Astrocyte (in vitro differentiated cells and primary cell): ENCODE measurements at places on chromosomes 1 and 21. TPM values are rescaled to one million over a fixed set of nuclear protein-coding genes. Genes with fewer than 3 reads are reported as not detected.
A peak's percentile ranks its signal among the peaks of the same experiment; 100 is the strongest.

SPRR2E gene
- not detected in 2 replicates for total RNA-seq

MEGF6 gene
- 10.9 and 14.8 TPM in 2 replicates for total RNA-seq

TMEM82 gene
- not detected in 2 replicates for total RNA-seq

LORICRIN gene
- total RNA-seq: not detected in 2 replicates

DRAXIN gene
- total RNA-seq: 0.79 and 1.7 TPM in 2 replicates

C1orf185 gene
- not detected in 2 replicates for total RNA-seq

DSCAM gene
- total RNA-seq: 0.17 and 0.18 TPM in 2 replicates

CELA3A gene
- total RNA-seq: not detected in 2 replicates

KCNK1 gene
- 5.7 and 6.0 TPM in 2 replicates for total RNA-seq

LCE6A gene
- not detected in 2 replicates for total RNA-seq

NBPF20 gene
- 1.2 and 3.0 TPM in 2 replicates for total RNA-seq

EXO5 gene
- total RNA-seq: 6.5 and 6.8 TPM in 2 replicates

- no peak overlapping the region for H3K27ac ChIP-seq
- H3K36me3 ChIP-seq: no peaks in the 10 kb centered on the region
- H3K4me3 ChIP-seq: no peak overlapping the region
- H3K27me3 ChIP-seq: no peaks in the 10 kb centered on the region
- no peak for DNase-seq
These were observed 62.5 kb downstream of the PEX14 start for GRCh38 chr1:10537082-10537766.

GRCh38 chr1:85134583-85135391 is 66.0 kb downstream of the SYDE2 start:
- no peak for DNase-seq
- no peaks in the 10 kb centered on the region for H3K27me3 ChIP-seq
- H3K27ac ChIP-seq: no peak overlapping the region
- no peaks in the 10 kb centered on the region for H3K36me3 ChIP-seq
- no peaks in the 10 kb centered on the region for H3K4me1 ChIP-seq
- H3K4me3 ChIP-seq: no peak overlapping the region

GRCh38 chr1:53585565-53585964 is 126.4 kb downstream of the DMRTB1 start:
- H3K27me3 ChIP-seq: no peaks in the 10 kb centered on the region
- H3K36me3 ChIP-seq: no peaks in the 10 kb centered on the region
- H3K27ac ChIP-seq: no peak overlapping the region
- no peaks in the 10 kb centered on the region for H3K4me1 ChIP-seq
- no peak overlapping the region for H3K4me3 ChIP-seq

DNA sequence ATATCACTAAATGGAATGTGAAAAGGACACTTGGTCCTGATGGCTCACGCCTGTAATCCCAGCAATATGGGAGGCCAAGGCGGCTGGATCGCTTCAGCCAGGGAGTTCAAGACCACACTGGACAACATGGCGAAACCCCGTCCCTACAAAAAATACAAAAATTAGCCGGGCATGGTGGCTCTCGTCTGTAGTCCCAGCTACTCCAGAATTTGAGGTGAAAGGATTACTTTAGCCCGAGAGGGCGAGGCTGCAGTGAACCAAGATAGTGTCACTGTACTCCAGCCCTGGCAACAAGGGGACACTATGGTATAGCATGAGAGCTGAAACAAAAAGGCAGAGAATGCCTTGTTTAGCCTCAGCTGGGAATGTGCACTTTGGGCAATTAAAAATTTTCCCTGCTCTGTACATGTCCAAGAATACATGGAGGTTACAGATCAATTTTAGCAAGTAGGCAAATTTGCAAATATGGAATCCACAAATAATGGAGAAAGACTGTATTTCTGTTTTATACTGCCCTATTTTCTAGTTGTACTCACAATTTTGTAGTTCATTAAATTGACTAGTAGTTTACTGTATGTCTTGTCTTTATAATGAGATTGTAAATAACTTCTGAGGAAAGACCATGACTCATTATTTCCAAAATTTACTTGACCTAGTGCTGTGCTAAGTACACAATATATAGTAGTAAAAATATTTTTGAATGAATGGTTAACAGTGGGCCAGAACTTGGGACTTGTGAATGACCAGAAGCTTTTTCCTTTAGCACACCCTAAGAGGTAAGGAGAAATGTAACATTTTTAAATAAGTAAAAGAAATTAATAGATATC is 2.0 kb upstream of the ANGEL2 start:
- H3K27ac ChIP-seq: no peak overlapping the region
- H3K27me3 ChIP-seq: no peaks in the 10 kb centered on the region
- DNase-seq: no peak
- no peaks in the 10 kb centered on the region for H3K4me1 ChIP-seq
- H3K36me3 ChIP-seq: no peaks in the 10 kb centered on the region
- H3K4me3 ChIP-seq: no peak overlapping the region

DNA sequence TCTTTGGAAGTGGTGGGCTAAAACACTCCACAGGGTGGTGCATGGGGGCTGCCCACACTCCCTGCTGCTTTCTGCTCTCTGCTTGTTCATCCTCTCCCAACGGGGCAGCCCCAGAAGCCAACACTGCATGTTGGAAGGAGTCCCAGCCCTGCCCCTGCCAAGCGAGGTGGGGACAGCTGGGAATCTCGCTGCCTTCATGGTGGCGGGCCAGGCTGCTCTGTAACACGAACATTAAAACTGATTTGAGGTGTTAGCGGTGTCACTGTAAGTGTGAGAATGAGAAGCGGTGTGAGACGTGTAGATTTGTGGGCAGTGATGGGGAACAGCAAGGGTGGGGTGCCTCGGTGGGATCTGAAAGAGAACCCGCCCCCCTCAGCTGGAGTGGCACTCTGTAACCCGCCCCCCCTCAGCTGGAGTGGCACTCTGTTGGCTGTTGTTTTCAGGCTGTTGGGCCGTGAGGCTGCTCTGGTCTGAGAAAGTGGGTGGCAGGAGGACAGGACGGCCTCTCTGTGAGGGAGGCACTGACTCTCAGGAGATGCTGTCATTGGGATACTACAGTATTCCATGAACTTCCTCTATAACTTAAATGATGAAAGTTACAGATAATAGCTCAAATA is 80.9 kb downstream of the PCBP3 start:
- peaks cover 4% of the 10 kb centered on the region for H3K4me1 ChIP-seq
- H3K27ac ChIP-seq: no peak overlapping the region
- no peaks in the 10 kb centered on the region for H3K36me3 ChIP-seq
- H3K27me3 ChIP-seq: no peaks in the 10 kb centered on the region
- no peak overlapping the region for H3K4me3 ChIP-seq

- H3K27me3 ChIP-seq: no peaks in the 10 kb centered on the region
- DNase-seq: no peak
- peaks cover 7% of the 10 kb centered on the region for H3K4me1 ChIP-seq
- H3K4me3 ChIP-seq: no peak overlapping the region
These were observed 3.0 kb downstream of the RBBP5 start for GRCh38 chr1:205118752-205119151.

- DNase-seq: no peak
- no peaks in the 10 kb centered on the region for H3K36me3 ChIP-seq
- no peak overlapping the region for H3K4me3 ChIP-seq
- no peak overlapping the region for H3K27ac ChIP-seq
These were observed 495.7 kb upstream of the TMPRSS15 start for GRCh38 chr21:18899261-18899660.

DNA sequence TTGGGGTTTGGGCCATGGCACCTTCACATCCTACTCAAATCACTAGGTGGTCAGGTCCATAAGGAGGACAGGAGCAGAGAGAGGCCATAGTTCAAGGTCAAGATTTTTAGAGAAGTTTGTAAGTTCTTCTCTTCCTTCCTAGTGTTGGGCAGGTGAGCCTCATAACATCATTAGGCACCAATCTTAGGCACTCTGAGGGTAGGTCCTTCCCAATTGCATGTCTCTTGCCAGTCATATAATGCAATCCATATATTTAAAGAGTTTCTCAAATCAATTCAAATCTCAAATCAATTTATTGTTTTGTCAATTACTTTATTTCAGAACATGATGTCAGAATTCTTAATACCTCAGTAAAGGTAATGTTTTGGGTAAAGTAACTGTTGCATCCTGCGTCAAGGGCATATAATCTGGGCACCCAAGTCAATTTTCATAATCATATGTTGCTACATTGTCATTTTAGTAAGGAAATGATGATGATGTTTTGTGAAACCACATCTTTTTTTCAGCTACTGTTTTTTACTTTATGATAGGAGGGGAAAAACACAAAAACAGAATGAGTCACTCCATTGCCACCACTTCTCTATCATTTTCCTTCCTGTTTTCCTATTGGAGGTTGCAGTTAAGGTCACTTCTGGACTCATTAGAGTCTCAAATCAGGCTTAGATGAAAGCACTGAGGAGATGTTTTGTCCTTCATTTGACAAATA is 122.7 kb downstream of the UCHL5 start:
- no peaks in the 10 kb centered on the region for H3K27me3 ChIP-seq
- H3K4me3 ChIP-seq: no peak overlapping the region
- H3K27ac ChIP-seq: no peak overlapping the region
- no peaks in the 10 kb centered on the region for H3K4me1 ChIP-seq

DNA sequence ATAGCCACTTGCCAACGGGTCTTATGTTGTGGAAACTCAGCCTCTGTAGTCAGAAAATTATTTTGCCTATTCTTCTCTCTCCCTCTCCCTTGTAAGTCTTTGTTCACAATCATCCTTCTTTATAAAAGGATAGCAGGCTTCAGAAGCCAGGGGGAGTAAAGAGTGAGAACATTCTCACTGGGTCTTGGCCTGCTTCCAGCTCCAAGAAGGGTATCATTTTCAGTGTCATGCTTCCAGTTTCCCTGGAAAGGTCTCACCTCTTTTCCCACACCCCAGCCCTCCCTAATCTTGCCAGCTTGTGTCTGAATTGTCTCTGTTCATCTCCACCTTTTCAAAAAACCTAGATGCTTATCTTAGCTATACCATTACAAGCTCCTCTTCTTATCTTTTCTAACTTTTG is 346.2 kb upstream of the LRRC7 start:
- H3K4me3 ChIP-seq: no peak overlapping the region
- H3K36me3 ChIP-seq: no peaks in the 10 kb centered on the region
- no peaks in the 10 kb centered on the region for H3K4me1 ChIP-seq
- H3K27ac ChIP-seq: no peak overlapping the region
- no peaks in the 10 kb centered on the region for H3K27me3 ChIP-seq

GRCh38 chr1:209621286-209621685 is 30.9 kb downstream of the LAMB3 start:
- H3K4me1 ChIP-seq: peaks cover 8% of the 10 kb centered on the region
- no peak overlapping the region for H3K27ac ChIP-seq
- no peak for DNase-seq
- H3K36me3 ChIP-seq: no peaks in the 10 kb centered on the region
- no peaks in the 10 kb centered on the region for H3K27me3 ChIP-seq
- no peak overlapping the region for H3K4me3 ChIP-seq

DNA sequence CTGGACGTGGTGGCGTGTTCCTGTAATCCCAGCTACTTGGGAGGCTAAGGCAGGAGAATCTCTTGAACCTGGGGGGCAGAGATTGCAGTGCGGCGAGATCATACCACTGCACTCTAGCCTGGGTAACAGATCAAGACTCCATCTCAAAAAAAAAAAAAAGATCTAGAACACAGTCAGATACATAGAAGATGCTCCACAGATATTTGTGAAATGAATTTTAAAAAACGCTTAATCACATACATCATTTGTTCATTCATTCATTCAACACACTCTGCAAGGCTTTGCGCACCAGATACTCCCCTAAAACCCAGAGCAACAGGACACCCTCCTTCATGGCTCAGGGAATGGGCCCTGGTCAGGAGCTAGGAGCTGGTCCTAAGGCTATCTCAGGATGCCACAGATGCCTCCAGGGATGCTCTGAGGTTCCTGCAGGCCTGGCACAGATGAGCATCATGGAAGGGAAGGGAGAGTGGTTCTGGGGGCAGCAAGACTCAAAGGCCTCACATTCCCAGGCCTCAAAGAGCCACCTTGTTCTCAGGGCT is 6.4 kb downstream of the HSPG2 start:
- DNase-seq: no peak
- H3K4me3 ChIP-seq: no peak overlapping the region
- H3K27ac ChIP-seq: peak overlapping the region; percentile 85
- no peaks in the 10 kb centered on the region for H3K27me3 ChIP-seq
- peaks cover 4% of the 10 kb centered on the region for H3K36me3 ChIP-seq

GRCh38 chr1:18926315-18927081 is 24.1 kb upstream of the ALDH4A1 start:
- peaks cover 74% of the 10 kb centered on the region for H3K4me1 ChIP-seq
- DNase-seq: peak; percentile 93
- no peak overlapping the region for H3K4me3 ChIP-seq
- no peaks in the 10 kb centered on the region for H3K27me3 ChIP-seq
- peak overlapping the region; percentile 95 for H3K27ac ChIP-seq

GRCh38 chr1:5430911-5431697 is 561.1 kb downstream of the NPHP4 start:
- no peaks in the 10 kb centered on the region for H3K36me3 ChIP-seq
- no peak overlapping the region for H3K4me3 ChIP-seq
- DNase-seq: no peak

- DNase-seq: no peak
- peaks cover 11% of the 10 kb centered on the region for H3K4me1 ChIP-seq
- H3K27me3 ChIP-seq: no peaks in the 10 kb centered on the region
- no peaks in the 10 kb centered on the region for H3K36me3 ChIP-seq
- no peak overlapping the region for H3K27ac ChIP-seq
These were observed 9.8 kb upstream of the SLC30A1 start for GRCh38 chr1:211588711-211589110.

DNA sequence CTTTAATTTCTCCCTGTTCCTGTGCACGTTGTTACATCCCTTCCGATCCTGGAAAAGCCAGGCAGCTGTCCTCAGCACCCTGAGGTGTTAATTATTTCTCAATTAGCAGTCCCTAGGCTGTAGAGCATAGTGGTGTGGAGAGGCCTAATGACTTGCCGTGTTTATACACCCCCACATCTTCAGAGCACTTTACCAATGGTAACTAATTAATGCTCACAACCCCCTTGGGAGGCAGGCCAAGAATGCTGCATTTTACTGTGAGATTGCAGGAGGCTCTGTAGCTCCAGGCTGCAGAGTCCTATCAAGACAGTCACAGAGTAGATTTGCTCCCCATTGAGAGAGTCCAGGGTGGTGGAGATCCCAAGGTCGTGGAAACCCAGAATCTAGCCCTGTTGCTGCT is 2.4 kb upstream of the PARS2 start:
- no peak overlapping the region for H3K27ac ChIP-seq
- H3K4me1 ChIP-seq: no peaks in the 10 kb centered on the region
- H3K4me3 ChIP-seq: no peak overlapping the region

- DNase-seq: peak; percentile 41
- H3K4me3 ChIP-seq: no peak overlapping the region
- no peaks in the 10 kb centered on the region for H3K36me3 ChIP-seq
- H3K27me3 ChIP-seq: no peaks in the 10 kb centered on the region
- H3K4me1 ChIP-seq: no peaks in the 10 kb centered on the region
These were observed 49.3 kb downstream of the CD34 start for GRCh38 chr1:207861442-207862177.

- no peak overlapping the region for H3K27ac ChIP-seq
- no peaks in the 10 kb centered on the region for H3K27me3 ChIP-seq
- DNase-seq: no peak
- no peaks in the 10 kb centered on the region for H3K36me3 ChIP-seq
- peaks cover 4% of the 10 kb centered on the region for H3K4me1 ChIP-seq
These were observed 86.6 kb upstream of the EDN2 start for GRCh38 chr1:41571041-41571440.

DNA sequence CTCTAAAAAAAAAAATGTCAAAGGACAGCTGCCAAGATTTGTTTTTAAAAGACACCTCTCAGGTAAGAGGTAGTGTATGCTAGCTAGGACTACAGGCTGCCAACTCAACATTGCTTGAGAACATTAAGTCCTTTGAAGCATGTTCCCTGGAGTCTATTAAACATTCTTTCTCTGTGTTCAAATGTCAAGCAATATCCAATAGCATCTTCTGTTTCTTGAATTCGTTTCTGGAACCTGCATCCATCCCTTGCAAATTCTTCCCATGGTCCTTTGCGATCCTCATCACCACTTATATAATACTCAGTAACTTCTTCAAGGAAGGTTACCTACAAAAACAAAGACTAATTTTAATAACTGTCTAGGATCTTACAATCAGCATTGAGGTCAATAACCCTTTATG is 5.6 kb downstream of the PPP1R15B start:
- no peak for DNase-seq
- H3K27ac ChIP-seq: no peak overlapping the region
- no peaks in the 10 kb centered on the region for H3K27me3 ChIP-seq
- H3K4me1 ChIP-seq: no peaks in the 10 kb centered on the region
- peaks cover 26% of the 10 kb centered on the region for H3K36me3 ChIP-seq
- peak overlapping the region; percentile 91 for H3K4me3 ChIP-seq
